ENCODE measurements at places on chromosomes 1 and 21. TPM values are rescaled to one million over a fixed set of nuclear protein-coding genes. Genes with fewer than 3 reads are reported as not detected.

The CD1D gene
- not detected for total RNA-seq

DNA sequence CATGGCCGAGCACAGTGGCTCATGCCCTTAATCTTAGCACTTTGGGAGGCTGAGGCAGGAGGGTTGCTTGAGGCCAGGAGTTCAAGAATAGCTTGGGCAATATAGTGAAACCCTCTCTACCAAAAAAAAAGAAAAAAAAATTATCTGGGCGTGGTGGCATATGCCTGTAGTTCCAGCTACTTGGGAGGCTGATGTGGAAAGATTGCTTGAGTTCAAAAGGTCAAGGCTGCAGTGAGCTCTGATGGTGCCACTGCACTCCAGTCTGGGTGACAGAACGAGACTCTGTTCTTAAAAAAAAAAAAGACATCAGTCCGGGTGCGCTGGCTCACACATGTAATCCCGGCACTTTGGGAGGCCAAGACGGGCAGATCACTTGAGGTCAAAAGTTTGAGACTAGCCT, 251.2 kb upstream of the CACYBP start:
- H3K27me3 ChIP-seq: no peaks in the 10 kb centered on the region
- H3K4me3 ChIP-seq: no peak overlapping the region
- no peak for DNase-seq
- H3K4me1 ChIP-seq: peaks cover 23% of the 10 kb centered on the region
- H3K27ac ChIP-seq: no peak overlapping the region

The AMY1C gene
- total RNA-seq: not detected

GRCh38 chr21:18373606-18374005, 30.0 kb downstream of the TMPRSS15 start:
- no peaks in the 10 kb centered on the region for H3K27me3 ChIP-seq
- H3K27ac ChIP-seq: no peak overlapping the region
- H3K36me3 ChIP-seq: no peaks in the 10 kb centered on the region
- no peak for DNase-seq
- no peaks in the 10 kb centered on the region for H3K4me1 ChIP-seq

- no peak for DNase-seq
- H3K4me3 ChIP-seq: no peak overlapping the region
- peaks cover 29% of the 10 kb centered on the region for H3K4me1 ChIP-seq
- no peaks in the 10 kb centered on the region for H3K36me3 ChIP-seq
- H3K27ac ChIP-seq: no peak overlapping the region
These were observed 58.0 kb downstream of the MATN1 start for GRCh38 chr1:30665216-30666010.

The NUAK2 gene
- 7.0 TPM for total RNA-seq

GRCh38 chr1:227906550-227907071, 41.1 kb downstream of the WNT9A start:
- no peak overlapping the region for H3K27ac ChIP-seq
- no peak overlapping the region for H3K4me3 ChIP-seq
